ENCODE measurements at places on chromosomes 4 and X.

- no peak for DNase-seq
Observed at GRCh38 chr4:47494124-47494430, 9.0 kb downstream of the ATP10D start.

DNA sequence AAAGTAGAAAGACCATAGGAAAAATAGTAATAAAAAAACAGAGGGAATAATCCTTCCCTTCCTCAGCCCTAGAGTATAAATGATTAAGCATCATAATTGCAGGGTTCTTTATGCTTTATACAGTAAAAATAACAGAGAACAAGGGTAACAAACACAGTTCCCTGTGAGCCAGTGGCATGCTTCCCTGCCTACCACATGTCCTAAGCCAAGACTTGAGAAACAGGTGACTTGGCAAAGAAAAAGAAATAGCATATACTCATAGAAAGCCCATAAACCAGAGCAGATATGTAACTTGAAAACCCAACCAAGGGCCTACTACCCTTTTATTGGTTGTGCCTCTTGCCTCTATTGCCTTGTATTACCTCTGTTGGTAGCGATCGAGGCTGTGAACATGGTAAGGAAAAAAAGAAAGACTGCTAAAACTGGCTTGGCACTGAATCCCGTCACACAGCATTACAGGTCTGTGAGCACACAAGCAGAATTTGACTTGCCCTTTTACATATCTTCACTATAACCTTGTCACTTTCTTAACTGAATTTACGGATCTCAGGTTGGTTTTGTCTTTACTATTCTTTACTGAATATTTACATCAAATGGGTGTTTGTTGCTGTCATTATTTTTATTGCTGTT, 30.9 kb upstream of the MYOZ2 start:
- no peak for DNase-seq

DNA sequence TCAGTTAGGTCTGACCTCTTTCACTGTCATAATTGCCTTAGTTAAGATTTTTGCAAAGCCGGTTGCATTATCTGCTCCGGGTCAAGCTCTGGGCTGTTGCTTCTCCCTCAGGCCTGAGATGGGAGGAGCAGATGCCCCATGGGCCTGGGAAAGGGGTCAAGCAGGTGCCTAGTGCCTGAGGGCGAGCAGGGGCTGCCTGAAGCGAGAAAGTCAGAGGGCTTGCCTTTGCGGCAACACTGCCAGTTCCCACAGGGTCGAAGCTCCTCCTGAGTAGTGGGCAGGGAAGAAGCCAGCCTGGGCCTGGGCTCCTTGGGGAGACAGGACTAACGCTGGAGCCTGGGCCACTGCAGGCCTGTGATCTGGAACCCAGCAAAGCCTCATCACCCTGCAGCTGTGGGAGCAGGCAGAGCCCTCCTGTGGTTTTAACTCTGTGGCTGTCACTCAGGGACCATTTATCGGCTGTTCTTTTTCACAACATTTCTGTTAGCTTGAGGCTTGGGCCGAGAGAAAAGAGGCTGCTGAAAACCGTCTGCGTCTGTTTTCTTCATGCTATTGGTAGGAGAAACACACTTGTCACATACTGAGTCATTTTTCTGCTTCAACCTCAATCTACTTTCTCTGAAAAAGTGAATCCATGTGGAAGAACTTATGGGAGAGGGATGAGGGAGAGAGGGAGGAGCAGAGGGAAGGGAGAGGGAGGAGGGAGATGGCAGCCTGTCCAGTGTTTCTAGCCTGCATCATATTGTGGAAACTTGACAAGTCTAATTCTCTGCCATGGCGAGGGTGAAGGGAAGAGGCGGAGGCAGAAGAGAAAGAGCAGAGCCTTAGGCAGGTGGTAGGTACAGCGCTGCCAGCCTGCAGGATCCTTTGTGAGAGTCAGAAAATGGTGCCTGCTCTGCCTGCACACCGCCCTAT, 68.4 kb downstream of the RHOH start:
- DNase-seq, result no peak

GRCh38 chr4:123673971-123674370, 277.4 kb downstream of the SPRY1 start:
- no peak for DNase-seq

GRCh38 chrX:112197840-112198239, 115.3 kb upstream of the TRPC5 start:
- DNase-seq, result no peak

Data from DMS79 (cell line).